ENCODE measurements at places on chromosomes 5 and 9.

DNA sequence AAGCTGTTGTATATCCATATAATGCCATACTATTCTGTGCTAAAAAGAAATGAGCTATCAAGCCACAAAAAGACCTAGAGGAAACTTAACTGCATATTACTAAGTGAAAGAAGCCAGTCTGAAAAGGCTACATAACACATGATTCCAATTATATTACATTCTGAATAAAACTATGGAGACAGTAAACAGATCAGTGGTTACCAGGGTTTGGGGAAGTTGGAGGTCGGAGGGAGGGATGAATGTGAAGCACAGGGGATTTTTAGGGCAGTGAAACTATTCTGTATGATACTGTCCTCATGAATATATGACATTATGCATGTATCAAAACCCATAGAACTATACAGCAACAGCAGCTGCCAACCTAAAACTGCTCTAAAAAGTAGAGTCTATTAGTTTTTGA is 5.6 kb upstream of the RFK start:
- DNase-seq, result no peak

- no peak for DNase-seq
Measured at GRCh38 chr5:34031966-34032365, 11.0 kb downstream of the C1QTNF3 start.

DNA sequence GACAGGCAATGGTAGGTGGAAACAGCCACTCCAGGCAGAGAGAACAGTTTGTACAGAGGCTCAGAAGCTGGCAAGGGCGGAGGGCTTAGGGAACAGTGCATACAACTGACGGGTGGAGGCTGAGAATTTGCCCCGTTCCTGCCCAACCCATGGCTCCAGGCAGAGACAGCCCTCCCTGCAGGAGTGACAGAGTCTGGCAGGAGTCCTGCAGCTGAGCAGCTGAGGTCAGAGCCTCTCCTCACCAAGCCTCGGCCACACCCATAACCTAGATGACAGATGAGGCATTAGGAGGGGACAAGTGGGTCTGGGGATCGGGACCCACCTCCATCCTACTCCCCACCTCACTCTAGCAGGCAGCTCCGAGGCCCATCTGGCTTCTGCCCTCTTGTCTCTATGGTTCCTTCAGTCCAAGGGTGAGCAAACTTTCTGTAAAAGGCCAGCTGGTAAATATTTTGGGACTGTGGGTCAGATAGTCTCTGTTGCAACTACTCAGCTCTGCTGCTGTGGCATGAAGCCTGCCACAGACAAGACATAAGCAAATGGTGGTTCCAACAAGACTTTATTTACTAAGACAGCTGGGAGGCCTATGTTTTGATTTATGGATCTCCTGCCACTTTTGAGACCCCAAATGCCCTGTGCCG is 83.7 kb downstream of the SH3TC2 start:
- DNase-seq, result no peak

- no peak for DNase-seq
Measured at GRCh38 chr9:106864373-106865143, 1.6 kb downstream of the ZNF462 start.

DNA sequence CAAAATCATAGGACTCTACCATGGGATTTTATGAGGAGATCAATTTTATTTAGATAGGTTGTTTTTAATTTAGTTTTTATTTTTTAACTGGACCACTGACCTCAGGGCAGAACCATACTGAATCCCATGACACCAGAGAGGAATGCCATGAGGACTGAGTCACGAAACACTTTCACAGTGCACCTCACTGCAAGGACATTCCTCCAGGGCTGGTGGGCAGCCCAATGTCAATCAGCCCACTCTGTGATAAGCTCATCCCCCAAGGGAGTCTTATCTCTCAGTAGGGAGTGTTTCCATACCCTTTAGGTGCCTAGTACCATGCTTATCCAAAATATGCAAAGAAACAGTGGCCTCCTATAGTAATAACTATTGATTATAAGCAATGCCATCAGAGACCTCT is 224.5 kb upstream of the CDH6 start:
- DNase-seq, result no peak

GRCh38 chr5:55668356-55668755 is 43.8 kb downstream of the SLC38A9 start:
- DNase-seq, result no peak

DNA sequence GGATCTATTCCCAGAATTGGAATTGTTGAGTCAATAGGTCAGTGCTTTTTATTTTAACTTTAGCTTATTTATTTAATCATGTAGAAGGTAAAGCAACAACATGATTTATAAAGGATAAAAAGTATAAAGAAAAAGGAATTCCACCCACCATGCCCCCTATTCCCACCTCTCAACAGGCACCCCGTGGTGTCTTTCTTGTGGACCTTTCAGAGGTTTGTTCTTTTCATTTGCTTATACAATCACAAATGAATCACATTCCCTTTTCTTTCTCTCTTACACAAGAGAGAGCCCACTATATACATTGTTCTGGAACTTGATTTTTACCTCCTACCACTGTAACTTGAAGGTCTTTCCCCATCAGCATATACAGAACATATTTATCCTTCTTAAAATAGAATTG is 37.2 kb upstream of the SMIM32 start:
- no peak for DNase-seq

GRCh38 chr5:160545832-160546231 is 124.2 kb downstream of the PTTG1 start:
- no peak for DNase-seq

GRCh38 chr9:137685741-137686420 is 67.1 kb downstream of the EHMT1 start:
- no peak for DNase-seq

DNA sequence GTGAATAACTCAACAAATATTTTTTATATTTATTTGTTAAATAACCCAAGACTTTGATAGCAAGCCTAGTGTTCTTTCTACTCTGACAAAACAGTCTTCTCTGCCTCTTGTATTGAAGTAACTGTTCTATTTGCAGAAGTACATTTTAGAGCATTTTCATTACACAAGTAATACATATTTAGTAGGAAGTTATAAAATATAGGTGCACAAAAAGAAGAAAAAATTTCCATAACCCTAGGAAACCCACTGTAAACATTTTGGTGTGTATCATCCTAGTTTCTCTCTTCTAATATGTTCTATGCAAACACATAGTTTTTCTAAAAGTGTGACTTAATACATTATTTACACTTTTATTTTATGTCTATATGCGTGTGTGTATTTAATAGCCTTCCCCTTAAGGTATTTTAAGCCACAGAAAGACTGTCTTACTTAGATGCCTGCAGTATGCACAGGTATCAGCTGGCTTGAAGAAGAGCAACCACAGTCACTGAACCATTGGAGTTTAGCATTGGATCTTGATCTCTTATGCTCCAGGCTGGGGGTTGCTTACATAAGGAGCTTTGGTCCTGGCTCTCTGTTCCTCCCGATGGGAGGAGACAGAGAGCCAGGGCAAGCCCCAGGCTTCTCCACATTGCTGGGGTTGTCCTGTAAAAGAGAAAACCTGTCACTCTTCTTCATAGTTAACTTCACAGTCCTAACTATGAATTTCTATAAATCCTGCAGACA is 3.8 kb downstream of the SELENOP start:
- no peak for DNase-seq

DNA sequence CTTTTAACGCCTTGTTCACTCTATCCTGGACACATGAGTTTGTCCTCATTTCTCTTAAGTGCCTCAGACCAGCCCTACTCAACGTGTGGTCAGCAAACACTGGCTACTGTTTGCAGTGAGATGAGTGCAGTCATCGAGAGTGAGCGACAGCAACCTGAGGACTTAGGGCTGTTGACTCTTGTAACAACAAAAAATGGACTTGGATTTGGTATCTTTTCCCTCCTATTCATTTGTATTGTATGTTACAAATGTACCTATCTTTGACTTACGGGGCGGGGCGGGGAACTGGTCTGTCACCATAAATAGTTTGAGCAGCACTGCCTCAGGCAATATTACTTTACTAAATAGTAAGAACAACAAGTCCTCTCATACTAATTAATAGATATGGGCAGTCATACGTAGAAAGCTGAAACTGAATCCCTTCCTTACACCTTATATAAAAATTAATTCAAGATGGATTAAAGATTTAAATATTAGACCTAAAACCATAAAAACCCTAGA is 84.1 kb downstream of the TLE1 start:
- DNase-seq, result no peak

GRCh38 chr5:137336565-137337120 is 162.5 kb downstream of the SPOCK1 start:
- DNase-seq, result no peak

DNA sequence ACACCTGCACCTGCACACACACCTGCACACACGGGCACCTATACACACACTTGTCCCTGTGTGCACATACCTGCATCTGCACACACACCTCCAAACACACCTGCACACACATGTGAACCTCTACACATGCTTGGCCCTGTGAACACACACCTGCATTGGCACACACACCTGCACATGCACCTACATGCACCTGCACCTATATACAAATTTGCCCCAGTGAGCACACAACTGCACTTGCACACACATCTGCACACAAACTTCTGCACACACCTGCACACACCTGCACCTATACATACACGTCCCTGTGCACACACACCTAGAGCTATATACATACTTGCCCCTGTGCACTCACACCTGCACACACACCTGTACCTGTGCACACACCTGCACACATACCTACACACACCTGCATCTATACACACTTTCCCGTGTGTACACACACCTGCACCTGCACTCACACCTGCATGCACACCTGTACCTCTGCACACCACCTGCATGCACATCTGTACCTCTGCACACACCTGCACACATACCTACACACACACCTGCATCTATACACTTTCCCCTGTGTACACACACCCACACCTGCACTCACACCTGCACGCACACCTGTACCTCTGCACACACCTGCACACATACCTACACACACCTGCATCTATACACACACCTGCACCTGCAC is 21.5 kb upstream of the LPCAT1 start:
- DNase-seq, result no peak

DNA sequence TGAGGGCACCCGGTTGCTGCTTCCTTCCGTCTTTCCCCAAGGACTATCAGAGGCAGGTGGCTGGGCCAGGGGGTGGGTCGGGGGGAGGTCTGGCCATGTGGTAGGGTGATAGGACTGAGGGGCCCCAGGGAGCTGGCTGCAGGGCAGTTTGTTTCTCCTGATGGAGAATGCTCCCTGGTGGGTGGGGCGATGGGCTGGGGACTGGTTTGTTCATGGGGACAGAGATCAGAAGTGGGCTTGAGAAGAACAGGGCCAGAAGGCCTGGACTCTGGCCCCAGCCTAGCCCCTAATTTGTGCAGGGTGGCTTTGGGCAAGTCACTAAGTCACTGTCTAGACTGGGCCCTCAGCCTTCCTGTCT is 117.4 kb downstream of the RGS3 start:
- DNase-seq, result no peak

DNA sequence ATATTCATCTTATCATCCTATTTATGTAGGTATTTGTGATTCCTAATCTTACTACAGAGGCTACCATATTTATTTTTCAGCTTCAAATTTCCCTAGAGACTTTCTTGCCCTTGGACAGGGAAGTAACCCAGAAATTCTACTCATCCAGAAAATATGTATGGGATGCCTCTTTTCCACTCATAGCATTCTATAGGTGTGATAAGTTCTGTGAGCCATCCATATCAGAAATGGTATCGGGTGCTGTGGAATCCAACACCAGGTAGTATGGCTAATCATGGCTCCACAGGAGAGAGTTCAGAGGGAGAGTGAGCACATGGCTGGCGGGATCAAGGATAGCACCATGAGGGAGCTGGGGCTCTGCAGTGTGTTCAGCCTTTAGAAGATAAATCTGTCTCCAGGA is 349.3 kb upstream of the ACTBL2 start:
- DNase-seq, result no peak

- no peak for DNase-seq
Measured at GRCh38 chr5:37615184-37615583, 224.7 kb downstream of the GDNF start.

DNA sequence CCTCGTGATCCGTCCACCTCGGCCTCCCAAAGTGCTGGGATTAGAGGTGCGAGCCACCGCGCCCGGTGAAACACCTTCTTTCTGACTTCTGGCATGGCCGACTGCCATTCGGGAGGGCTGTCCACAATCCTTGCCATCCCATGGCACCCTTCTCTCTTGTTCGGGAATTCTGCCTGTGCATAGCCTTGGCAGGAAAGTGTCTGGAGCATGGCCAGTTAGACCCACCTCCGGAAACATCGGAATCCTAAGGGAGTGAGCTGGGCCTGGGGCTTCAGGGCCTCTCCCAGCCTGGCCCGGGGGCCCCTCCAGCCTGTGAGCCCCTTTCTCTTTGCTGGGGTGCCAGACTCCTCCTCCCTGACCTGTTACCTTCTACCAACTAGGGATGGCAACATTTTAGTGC is 1.6 kb upstream of the ARRDC1 start:
- DNase-seq, result no peak

- DNase-seq, result no peak
Measured at GRCh38 chr5:107092695-107093094, 578.0 kb downstream of the EFNA5 start.

DNA sequence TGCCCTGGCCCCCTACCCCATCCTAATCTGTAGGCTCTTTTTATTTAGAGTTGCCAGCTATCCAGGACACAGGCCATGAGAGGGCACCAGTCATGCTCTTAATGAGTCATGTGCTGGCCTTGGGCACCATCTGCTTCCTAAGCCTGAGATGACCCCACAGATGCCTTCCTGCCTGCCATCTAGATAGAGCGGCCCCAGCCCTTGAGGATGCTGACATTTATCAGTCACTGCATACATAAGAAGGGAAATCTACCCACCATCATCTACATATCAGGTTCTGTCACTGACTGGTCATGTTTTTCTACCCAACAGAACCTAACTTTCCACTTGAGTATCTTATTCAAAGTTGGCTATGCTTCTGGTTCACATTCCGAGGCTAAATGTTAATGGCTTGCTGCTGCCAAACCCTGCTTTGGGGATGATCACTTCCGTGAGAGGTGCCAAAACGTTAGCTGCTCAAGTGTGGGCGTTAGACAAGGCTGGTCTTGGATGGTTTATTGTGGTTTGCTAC is 49.9 kb upstream of the TTC23L start:
- DNase-seq, result no peak

- no peak for DNase-seq
Measured at GRCh38 chr5:141926434-141926833, 2.8 kb downstream of the DELE1 start.

GRCh38 chr5:149379177-149379761 is at the start of gene IL17B:
IL17B (minus strand) TSS chr5:149379292; CDS start chr5:149379225, 67 bp downstream.
- DNase-seq, result no peak

DNA sequence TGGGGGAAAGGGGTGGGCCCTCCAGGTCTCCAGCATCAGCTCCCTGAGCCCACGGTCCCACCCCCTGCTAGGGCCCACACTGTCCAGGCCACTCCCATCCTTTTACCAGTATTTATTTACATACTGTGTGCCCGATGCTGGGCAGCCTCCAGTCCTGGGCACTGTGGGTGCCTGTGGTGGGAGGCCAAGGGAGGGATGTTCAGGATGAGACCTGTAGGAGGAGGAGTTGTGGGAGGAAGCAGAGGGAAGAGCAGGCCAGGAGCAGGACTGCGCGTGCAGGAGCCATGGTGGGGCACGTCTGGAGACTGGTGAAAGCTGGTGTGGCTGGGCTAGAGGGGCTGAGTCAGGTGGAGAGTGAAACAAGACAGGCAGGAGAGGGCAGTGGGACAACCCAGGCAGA is 267.4 kb downstream of the HSPA4 start:
- DNase-seq, result no peak

- no peak for DNase-seq
Measured at GRCh38 chr5:15009420-15009819, 137.8 kb upstream of the ANKH start.

GRCh38 chr5:80255431-80255810 is 427 bp downstream of the SERINC5 start:
- no peak for DNase-seq

- DNase-seq, result no peak
Measured at GRCh38 chr9:111176511-111176910, 138.2 kb upstream of the LPAR1 start.
